Left renal pelvis (tissue), 4 donors: ENCODE measurements at places on chromosomes 1 and 21. TPM values are rescaled to one million over a fixed set of nuclear protein-coding genes. Genes with fewer than 3 reads are reported as not detected.

GRCh38 chr1:86706018-86706635, 1.8 kb downstream of the SH3GLB1 start:
- DNase-seq = no peak

DNA sequence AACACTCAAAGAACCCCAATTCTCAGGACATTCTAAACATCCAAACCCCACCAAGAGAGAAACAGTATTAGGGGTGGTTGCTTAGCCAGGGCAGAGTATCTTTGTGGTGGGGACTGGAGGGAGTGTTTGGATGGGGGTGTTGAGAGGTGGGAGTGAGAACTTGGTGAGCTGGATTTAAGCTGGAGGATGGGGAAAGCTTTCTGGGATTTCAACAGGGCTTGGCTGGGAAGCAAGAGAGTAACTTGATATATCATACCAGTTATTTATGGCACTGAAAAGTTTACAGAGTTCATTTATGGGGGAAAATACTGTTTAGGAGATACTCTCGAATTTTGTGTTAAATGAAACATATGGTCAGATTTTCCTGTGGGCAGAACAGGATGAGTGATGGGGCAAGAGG, 6.8 kb upstream of the CNIH3 start:
- DNase-seq = no peak

Gene HHAT
- 14.6 TPM for polyA plus RNA-seq

- no peak for DNase-seq
Measured at GRCh38 chr1:2640626-2641025, 7.8 kb upstream of the MMEL1 start.

DNA sequence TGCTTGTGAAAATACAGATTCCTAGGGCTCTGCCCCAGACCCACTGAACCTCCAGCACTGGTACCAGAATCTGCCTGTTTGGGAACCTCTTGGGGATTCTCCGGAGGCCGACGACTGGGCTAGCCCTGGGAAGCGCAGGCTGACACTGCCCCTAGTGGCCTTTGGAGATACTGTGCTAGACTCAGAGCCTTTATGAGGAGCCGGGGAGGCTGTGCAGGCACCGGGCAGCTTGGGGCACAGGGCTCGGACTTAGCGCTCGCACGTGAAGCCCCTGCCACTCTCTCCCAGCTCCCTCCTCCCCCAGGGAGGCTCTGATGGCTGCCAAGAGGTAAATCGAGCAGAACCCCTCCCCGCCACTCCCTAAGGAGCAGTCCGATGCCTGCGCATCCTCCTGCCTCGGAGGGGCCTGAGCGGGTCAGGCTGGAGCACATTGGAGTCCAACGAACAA, 144.6 kb upstream of the TNR start:
- peak; percentile 51 for DNase-seq

Gene SNRNP40
- 52.2 TPM for polyA plus RNA-seq

DNA sequence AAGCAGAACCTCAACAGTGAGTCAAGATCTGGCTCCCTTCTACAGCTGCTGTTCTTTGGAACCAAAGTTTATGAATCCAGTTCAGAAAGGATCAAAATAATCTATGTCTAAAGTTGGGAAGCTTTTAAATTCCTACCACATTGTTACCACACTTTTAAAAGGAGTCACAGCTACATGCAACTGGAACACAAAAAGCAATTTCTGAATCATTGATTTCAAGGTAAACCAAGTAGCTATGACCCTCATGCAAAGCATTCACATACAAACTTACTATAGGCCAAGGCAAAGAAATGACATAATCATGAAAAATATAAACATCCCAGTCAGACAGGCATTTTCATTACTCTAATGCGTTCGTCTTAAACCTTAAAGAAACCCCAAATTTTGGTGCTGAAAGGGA, 3.5 kb downstream of the SIPA1L2 start:
- no peak for DNase-seq

DNA sequence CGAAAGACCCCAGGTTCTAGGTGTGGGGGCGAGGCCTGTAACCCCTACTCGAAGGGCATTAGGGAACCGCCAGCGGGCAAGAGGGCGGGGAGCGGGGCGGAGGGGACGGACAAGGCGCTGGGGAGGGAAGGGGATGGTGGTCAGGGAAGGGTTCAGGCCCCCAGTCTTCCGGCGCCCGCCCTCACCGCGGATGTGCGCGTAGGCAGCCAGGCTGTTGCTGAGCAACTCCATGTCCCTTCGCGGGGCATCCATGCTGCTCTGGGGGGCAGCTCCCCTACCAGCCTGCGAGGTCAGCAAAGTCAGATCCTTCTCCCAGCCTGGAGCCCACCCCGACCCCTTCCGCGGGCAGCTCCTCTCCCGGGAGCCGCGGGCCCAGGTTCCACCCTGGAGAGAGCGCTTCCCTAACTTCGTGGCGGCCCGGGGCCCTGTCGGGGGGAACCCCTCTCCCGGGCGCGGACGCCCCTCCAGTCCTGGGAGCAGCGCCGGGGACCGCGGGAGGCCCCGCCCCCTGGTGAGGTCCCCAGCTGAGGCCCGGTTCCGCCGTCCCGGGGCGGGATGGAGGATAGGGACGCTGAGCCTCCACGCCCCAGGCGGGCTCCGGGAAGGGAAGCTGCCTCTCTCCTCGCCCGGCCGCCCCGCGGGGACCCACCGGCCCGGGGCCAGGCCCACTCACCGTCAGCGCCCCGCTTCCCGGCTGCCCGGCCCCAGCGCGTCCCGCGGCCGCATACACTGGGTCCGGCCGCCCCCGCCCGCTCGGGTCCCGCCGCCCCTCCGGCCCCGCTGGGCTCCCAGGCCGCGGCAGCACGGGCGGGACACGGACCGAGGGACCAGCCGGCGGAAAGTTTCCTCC, 434 bp downstream of the EVA1B start:
- DNase-seq = no peak
